ENCODE measurements at places on chromosomes 4 and X.

- no peaks in the 10 kb centered on the region for H3K36me3 ChIP-seq
- no peaks in the 10 kb centered on the region for H3K4me1 ChIP-seq
- no peak overlapping the region for H3K4me3 ChIP-seq
Observed at GRCh38 chr4:52244848-52245247, 193.7 kb downstream of the SPATA18 start.

DNA sequence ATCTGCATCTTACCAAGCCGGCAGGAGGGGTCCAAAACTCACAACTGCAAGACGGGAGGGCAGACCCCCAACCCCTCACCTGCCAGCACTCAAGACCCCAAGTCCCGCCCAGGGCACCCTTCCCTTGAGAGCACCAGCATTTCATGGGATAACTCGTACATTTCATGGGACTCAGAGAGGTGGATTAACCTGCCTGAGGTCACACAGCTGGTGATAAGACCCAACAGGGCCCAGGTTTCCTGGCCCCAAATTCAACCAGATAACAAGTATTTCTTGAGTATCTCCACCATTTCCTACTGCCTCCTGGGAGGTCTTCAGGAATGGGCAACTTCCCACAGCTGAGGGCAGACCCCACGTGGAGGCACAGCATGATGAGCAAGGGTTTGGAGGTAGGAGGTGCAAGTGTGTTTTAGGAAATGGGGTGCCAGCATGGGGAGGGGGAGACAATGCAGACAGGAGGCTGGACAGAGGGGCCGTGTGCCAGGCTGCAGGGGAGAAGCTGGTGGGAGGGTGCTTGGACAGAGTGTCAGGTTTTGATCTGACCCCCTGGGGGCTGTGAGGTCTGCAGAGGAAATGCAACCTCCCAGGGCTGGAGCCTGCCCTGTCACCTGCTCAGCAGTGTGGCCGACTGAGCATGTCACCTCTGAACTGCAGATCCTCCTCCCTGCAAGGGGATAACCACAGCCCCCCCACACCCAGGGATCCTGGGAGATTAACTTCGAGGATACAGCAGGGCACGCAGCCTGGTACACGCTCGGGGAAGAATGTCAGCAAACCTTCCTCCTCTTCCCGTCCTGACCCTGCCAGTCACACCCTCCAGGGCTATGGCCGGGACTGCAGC, 4.4 kb downstream of the ADRA2C start:
- DNase-seq = no peak
- H3K27ac ChIP-seq = no peak overlapping the region
- H3K27me3 ChIP-seq = peaks cover 57% of the 10 kb centered on the region
- H3K4me3 ChIP-seq = no peak overlapping the region

DNA sequence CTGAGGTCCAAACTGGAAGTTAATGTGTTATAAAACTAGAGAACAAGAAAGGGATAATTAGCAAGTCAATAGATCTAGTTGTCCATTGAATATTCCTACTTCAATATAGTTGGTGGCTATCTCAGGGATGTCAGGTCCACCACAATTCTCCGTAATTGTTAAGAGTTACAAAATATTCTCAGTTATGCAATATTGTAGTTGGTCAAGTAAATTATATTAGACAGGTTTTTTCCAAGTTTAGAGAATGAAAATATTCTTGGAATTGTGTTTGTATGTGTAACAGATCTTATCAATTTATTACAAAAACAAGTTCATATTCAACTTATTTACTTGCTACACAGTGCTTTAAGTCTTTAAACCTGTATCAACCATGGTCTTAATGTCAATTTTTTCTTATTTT, 547.4 kb downstream of the SPRY1 start:
- no peak overlapping the region for H3K4me3 ChIP-seq
- no peak for DNase-seq
- no peak overlapping the region for H3K27ac ChIP-seq
- H3K27me3 ChIP-seq = no peaks in the 10 kb centered on the region
- no peaks in the 10 kb centered on the region for H3K4me1 ChIP-seq

DNA sequence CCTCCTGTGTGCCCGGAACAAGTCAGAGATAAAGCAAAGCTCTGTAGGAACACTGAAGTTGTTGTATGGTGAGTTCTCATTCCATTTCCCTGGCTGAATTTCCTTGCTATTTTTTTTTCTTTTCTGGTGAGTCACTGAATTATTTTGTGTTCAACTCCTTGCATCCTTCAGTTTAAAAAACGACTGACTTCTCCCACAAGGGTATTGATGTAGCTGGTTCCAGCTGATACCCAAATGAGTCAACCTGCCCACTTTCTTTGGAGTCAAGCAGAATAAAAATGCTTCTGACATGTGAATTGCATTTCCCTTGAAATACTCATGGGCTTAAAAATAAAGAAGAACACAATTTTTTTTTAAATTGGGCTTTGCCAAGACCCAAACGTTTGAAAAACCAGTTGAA, 85.5 kb downstream of the SHOX start:
- no peaks in the 10 kb centered on the region for H3K4me1 ChIP-seq
- peaks cover 2% of the 10 kb centered on the region for H3K27me3 ChIP-seq
- no peak overlapping the region for H3K27ac ChIP-seq
- H3K36me3 ChIP-seq = no peaks in the 10 kb centered on the region
- no peak overlapping the region for H3K4me3 ChIP-seq

DNA sequence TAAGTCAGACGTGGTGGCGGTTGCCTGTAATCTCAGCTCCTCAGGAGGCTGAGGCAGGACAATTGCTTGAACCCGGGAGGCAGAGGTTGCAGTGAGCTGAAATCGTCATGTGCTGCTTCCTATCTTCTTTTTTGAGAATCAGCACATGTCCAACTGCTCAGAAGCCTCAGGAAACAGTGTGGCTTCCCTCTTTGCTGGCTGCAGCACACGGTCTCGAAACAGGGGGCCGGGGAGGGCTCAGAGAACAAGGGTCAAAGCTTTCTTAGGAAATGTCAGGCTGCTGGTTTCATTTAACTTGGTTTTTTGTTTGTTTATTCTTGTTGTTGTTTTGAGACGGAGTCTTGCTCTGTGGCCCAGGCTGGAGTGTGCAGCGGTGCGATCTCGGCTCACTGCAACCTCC, 31.3 kb downstream of the CRLF2 start:
- no peaks in the 10 kb centered on the region for H3K36me3 ChIP-seq
- no peaks in the 10 kb centered on the region for H3K27me3 ChIP-seq
- DNase-seq = no peak
- H3K4me3 ChIP-seq = no peak overlapping the region
- H3K4me1 ChIP-seq = no peaks in the 10 kb centered on the region

GRCh38 chrX:11949291-11949690, 189.0 kb upstream of the FRMPD4 start:
- H3K27me3 ChIP-seq = peaks cover 2% of the 10 kb centered on the region
- no peak for DNase-seq
- no peaks in the 10 kb centered on the region for H3K36me3 ChIP-seq

DNA sequence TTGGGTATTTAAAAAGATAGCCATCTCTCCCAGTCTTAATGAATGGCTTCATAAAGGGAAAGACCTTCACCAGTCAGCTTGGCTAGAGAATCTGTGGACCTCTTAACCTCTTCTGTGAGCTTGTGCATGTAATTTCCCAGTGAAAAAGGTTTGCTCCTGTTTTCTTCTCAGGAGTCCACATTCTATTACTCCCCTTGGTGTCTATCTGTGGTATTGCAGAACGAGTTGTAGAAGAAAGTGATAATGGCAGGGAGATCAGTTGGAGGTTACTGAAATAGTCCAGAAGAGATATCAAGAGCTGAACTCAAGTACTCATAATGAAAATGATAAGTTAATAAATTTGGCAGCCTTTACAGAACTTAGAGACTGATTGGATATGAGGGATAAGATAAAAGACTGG, 16.5 kb upstream of the VAMP7 start:
- H3K36me3 ChIP-seq = no peaks in the 10 kb centered on the region
- DNase-seq = no peak
- no peak overlapping the region for H3K4me3 ChIP-seq
- peaks cover 8% of the 10 kb centered on the region for H3K27me3 ChIP-seq
- H3K27ac ChIP-seq = no peak overlapping the region

DNA sequence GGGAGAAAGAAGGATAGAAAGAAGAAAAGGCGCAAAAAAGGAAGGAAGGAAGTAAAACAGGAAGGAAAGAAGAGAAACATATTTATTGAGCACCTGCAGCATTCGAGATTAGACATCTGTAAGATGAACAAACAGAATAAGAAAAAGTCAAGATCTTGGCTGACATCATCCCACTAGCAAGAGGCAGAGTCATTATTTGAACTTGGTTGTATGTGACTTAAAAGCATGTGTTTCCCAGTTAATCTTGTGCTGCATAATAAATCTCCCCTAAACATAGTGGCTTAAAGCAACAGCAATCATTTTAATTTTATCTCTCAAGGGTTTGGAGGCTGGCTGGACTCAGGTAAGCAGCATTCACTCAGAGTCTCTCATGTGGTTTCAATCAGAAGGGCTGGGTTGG, 38.5 kb upstream of the COX7B2 start:
- no peaks in the 10 kb centered on the region for H3K36me3 ChIP-seq
- no peak overlapping the region for H3K4me3 ChIP-seq
- no peak overlapping the region for H3K27ac ChIP-seq
- H3K27me3 ChIP-seq = no peaks in the 10 kb centered on the region

DNA sequence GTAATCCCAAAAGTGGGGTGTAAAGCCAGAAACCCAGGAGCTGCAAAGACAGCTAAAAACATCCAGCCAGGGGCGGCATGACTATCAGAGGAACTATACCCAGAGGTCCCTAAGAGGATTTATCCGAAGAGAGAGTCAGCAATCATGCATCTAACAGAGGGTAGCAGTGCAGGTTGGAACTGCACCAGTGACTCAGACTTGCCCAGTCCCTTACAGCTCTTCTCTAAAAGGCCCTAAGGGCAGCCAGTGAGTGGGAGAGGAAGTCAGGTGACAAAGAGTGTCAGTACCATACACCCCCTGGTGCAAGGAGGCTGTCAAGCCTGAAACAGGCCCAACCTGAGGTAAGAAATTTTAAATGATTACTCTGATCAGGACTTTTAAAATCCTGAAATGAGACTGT, 88.1 kb downstream of the CAMK2D start:
- peaks cover 8% of the 10 kb centered on the region for H3K4me1 ChIP-seq
- H3K4me3 ChIP-seq = no peak overlapping the region
- DNase-seq = no peak
- no peak overlapping the region for H3K27ac ChIP-seq

GRCh38 chr4:10421344-10422055, 35.7 kb downstream of the ZNF518B start:
- no peak overlapping the region for H3K4me3 ChIP-seq
- no peak for DNase-seq
- H3K36me3 ChIP-seq = no peaks in the 10 kb centered on the region
- H3K4me1 ChIP-seq = peaks cover 13% of the 10 kb centered on the region

DNA sequence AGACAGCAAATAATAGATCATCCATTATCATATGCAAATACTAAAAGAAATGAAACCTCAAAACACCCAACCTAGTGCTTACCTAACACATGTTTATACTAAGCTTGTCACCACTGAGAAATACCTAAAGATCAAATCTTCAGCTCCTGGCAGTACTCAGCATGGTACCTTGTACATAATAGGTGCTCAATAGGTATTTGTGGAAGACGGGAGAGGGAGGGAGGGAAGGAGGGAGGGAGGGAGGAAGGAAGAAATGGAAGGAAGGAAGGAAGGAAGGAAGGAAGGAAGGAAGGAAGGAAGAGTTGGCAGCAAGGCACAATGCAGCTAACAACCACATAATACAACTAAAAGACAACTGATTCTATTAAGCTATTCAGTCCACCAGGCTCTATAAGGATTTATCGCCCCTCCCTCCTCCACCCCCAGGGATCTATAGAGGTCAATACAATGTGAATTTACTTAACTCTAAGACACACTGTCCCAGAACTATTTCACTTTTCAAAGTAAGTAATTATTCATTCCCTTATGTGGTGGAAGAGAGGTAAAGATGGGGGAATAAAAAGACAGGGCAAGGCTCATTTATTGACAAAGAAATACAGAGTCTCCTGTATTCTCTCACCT, 328.9 kb downstream of the PAPSS1 start:
- no peaks in the 10 kb centered on the region for H3K27me3 ChIP-seq
- no peak overlapping the region for H3K27ac ChIP-seq
- DNase-seq = no peak
- no peak overlapping the region for H3K4me3 ChIP-seq
- no peaks in the 10 kb centered on the region for H3K36me3 ChIP-seq
- H3K4me1 ChIP-seq = no peaks in the 10 kb centered on the region

DNA sequence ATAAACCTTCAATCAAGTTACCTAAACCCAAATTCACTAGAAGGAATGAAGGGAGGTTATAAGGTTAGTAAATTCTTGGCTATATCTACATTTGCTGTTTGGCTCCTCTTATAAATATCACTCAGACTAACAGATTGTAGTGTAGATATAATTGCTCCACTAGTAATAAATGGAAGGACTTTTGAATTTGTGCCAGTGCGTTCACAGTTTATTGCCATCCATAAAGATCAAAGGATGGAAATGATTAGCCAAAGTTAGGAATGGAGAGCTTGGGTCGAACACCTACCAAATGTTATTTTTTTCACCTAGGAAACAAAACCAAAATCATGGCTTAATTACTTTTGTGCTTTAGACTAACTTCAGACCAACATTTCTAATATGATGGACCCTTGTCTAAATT, 9.2 kb downstream of the DTHD1 start:
- no peaks in the 10 kb centered on the region for H3K27me3 ChIP-seq
- no peak overlapping the region for H3K27ac ChIP-seq

DNA sequence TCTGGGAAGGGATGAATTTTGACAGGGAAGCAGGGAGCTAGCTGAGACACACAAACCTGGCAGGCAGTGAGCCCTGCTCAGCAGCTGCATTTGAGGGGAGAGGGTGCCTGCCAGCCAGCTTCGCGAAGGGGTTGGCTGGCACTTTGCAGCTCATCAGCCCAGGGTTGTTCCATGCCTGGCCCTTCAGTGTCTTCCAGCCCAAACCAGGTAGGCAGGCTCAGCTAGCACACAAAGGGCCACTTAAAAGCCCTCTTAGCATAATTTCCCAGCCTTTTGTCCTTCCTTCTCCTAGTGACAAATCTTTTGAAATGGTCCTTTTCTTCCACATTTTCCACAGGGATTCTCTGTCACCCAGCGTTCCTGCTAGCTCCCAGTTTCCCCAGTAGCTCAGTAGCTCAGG, 4.3 kb upstream of the FRMPD3 start:
- H3K27ac ChIP-seq = no peak overlapping the region
- peaks cover 2% of the 10 kb centered on the region for H3K27me3 ChIP-seq
- no peak for DNase-seq
- no peaks in the 10 kb centered on the region for H3K36me3 ChIP-seq
- peaks cover 10% of the 10 kb centered on the region for H3K4me1 ChIP-seq

GRCh38 chr4:1376391-1376840, 29.4 kb downstream of the UVSSA start:
- no peaks in the 10 kb centered on the region for H3K27me3 ChIP-seq
- H3K36me3 ChIP-seq = peaks cover 39% of the 10 kb centered on the region
- DNase-seq = no peak
- no peaks in the 10 kb centered on the region for H3K4me1 ChIP-seq
- no peak overlapping the region for H3K4me3 ChIP-seq

GRCh38 chr4:184728858-184729257, 5.0 kb downstream of the CENPU start:
- no peaks in the 10 kb centered on the region for H3K36me3 ChIP-seq
- no peak overlapping the region for H3K27ac ChIP-seq
- H3K27me3 ChIP-seq = no peaks in the 10 kb centered on the region

- no peak overlapping the region for H3K4me3 ChIP-seq
- H3K4me1 ChIP-seq = no peaks in the 10 kb centered on the region
- no peaks in the 10 kb centered on the region for H3K36me3 ChIP-seq
- H3K27ac ChIP-seq = no peak overlapping the region
Observed at GRCh38 chr4:61505773-61506685, 305.9 kb downstream of the ADGRL3 start.

All from T-cell (primary cell).